RCC 7860 (cell line): ENCODE measurements at places on chromosomes 1 and 21.
A peak's percentile ranks its signal among the peaks of the same experiment; 100 is the strongest.

DNA sequence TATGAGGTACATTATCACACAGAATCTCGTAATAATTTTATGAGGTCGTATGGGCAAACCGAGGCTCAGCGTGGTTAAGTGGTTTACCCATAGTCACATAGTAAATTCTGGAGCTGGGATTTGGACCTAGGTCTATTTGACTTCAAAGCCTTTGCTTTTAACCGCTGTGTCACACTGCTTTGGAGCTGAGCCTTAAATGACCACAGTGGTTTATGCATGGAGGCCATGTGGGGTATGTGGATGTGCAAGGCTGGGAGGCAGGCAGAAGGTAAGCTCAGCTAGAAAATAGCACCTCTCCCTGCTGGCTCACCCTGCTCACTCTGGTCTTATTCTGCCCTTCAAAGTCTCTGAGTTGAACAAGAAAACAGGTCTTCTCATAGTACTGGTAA, 269.5 kb downstream of the TRABD2B start:
- no peak for DNase-seq

GRCh38 chr21:16162953-16163352, 433.2 kb downstream of the USP25 start:
- DNase-seq = no peak

DNA sequence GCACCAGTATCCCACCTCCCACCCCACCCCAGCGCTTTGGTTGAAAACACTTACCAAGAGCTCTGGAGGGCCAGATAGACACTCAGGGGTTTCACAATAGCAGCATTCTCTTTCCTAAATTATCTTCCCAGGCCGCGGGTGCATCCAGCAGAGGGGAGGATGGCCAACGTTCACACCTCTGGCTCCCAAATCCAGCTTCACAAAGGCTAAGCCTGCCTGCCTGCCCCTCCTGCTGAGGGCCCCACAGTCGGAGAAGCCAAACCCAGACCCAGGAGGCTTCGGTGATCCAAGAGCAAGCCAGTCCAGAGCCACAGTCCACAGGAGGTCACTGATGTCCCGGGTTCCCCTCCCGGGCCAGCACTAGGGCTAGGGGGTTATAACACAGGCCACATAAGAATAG, 231.9 kb downstream of the TRABD2B start:
- no peak for DNase-seq

DNA sequence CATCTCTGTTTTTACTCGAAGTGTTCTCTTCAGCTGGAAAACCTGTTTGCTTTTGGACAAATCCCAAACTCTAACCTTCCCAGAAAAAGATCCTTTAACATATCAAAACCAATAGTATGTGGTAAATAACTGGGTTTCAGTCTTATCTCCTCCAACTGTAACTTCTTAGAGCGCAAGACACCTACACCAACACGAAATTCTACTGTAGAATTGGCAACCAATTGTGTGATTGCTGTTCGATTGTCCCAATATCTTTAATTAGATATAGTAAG, 5.8 kb upstream of the MPZL1 start:
- peak; percentile 6 for DNase-seq

- DNase-seq = no peak
Observed at GRCh38 chr1:180387413-180387812, 115.0 kb downstream of the ACBD6 start.

GRCh38 chr1:48563021-48563420, 91.0 kb upstream of the SPATA6 start:
- no peak for DNase-seq

GRCh38 chr1:181073638-181074037, 14.9 kb upstream of the IER5 start:
- peak; percentile 38 for DNase-seq
